Stimulated activated CD8-positive, alpha-beta memory T cell treated with anti-CD3 and anti-CD28 coated beads, Interleukin-4, amount 100 ng/mL, for 1 hour (primary cell): ENCODE measurements at places on chromosomes 2 and 18.

DNA sequence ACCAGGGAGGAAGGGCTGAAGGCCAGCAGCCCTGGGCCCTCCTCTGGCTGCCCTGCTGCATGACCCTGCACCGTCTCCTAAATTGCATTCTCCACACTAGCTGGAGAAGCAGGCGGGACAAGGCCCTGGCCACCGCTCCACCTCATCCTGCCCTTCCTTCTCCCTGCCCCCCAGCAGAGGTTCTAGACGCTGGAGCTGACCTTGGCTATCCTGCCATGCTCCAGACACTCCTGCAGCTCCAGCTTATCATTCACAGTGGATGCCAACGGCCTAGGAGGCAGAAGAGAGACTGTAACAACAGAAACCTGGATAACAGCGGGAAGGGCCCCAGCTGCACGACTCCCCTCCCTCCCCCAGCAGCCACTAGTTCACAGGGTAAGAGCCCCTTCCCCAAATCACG, 68.4 kb upstream of the POMC start:
- DNase-seq: no peak

DNA sequence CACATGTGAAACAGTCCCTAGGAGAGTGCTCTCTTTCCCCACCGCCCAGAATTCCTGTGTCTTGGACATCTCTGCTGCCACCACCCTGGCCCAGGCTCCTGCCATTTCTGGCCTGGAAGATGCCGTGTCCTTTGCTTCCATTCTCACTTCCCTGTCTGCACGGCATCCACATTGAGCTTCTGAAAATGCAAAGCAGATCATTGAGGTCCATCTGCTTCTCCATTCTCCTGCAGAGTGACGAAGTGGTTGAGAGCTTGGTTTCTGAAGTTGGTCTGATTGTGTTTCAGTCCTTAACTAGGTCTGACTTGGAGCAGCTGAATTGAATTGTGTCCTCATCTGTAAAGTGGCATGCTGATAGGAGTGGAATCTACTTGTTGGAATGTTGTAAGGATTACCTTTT, 98.7 kb upstream of the MGAT5 start:
- DNase-seq: no peak

DNA sequence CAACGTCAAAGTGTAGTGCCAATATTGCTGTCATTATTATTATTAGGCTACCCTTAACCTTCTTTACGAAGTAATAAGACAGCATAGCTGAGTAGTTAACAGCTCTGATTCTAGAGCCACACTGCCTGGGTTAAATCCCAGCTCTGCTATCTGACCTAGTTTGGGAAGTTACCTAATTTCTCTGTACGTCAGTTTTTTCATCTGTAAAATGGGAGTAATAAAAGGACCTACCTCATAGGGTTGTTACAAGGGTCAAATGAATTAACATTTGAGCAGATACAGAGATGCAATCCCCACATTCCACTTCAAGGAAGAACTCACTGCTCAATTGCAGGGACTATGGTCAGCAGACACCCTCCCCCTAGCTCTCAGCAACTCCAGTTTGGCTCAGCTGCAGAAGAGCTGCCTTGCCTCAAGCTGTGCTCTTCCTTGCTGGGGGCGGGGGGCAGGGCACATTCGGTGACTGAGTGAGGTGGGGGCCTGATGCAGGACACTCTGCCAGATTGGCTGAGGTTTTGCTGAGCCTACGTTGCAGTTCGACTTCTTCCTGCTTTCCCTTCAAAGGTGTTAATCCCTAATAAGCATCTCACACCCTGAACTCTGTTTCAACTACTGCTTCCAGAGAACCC, 11.0 kb upstream of the LGALSL start:
- no peak for DNase-seq

DNA sequence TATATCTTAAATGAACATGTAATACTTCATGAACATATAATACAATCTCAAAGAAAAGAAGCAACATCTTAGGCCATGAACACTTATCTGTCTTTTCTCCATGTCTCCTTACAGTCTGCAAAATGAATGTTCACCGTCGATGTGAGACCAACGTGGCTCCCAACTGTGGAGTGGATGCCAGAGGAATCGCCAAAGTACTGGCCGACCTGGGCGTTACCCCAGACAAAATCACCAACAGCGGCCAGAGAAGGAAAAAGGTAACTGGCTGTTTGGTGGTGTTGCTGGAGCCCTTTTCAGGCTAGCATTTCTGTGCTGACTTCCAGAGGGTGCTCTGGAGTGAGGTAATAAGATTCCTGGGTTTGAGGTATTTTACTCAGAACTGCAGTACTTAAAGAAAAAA, 295.9 kb upstream of the EPAS1 start:
- DNase-seq: no peak

DNA sequence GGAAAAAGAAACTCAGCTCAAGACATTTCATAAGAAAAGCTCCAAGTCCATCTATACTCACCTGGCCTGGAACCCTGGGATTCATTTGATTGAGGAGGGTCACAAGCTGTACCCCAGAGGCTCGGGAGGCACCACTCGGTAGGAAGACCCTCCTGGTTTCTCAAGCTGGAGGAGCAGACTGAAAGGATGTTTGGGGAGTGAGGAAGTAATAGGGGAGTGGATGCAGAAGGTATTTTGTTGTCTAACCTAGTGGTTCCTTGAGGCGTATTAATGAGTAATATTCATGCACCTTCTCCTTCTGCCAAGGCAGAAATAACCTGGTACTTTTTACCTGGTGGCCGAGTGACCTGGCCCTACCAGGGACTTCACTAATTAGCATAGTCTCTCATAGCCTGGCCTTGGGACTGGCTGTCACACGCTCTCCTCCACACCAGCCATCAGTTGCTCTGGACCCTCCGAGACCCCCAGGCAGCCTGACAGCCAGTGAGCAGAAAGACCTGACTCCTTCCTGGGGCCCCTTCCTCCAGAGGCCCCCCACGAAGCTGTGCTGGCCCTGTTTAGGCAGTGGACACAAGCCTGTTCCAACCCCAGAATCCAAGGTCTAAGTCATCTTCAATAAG, 161.4 kb downstream of the BCL2 start:
- DNase-seq: no peak

DNA sequence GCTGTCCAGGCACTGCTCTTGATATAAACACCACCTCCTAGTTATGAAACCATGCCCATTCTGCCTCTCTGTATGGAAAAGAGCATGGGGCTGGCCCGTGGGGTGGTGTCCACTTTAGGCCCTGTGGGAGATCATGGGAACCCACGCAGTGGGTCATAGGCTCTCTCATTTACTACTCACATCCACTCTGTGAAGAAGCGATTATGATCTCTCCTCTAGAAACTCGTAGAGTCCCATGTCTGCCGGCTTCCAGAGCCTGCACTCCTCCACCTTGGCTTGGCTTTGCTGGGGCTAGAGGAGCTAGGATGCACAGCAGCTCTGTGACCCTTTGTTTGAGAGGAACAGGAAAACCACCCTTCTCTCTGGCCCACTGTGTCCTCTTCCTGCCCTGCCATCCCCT, 15.9 kb downstream of the EMX1 start:
- no peak for DNase-seq

GRCh38 chr2:159600752-159601151, 15.6 kb downstream of the BAZ2B start:
- DNase-seq: no peak

- no peak for DNase-seq
Observed at GRCh38 chr18:48844271-48844670, 106.5 kb downstream of the SMAD7 start.

- DNase-seq: no peak
Observed at GRCh38 chr2:28895189-28895893, 874 bp downstream of the WDR43 start.

- DNase-seq: no peak
Observed at GRCh38 chr2:31151501-31151900, 13.3 kb upstream of the GALNT14 start.

GRCh38 chr2:98698896-98699295, 32.0 kb downstream of the MGAT4A start:
- DNase-seq: no peak

DNA sequence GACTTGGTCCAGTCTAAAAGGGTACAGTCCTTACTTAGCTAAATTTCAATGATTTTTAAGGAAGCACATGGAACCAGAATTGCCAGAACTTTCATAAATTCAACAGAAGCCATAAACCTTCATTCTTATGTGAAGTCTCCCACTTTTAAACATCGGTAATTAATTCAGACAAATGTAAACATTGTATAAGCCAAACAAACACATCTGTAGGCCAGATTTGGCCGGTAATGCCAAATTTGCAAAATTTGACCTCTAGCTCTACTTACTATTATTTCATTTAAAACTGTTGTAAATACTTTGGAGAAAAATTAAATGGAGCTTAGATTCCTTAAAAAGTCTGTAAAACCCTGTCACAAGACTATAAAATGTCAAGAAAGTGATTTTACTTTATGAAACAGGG, 83.2 kb upstream of the GALNT5 start:
- no peak for DNase-seq

DNA sequence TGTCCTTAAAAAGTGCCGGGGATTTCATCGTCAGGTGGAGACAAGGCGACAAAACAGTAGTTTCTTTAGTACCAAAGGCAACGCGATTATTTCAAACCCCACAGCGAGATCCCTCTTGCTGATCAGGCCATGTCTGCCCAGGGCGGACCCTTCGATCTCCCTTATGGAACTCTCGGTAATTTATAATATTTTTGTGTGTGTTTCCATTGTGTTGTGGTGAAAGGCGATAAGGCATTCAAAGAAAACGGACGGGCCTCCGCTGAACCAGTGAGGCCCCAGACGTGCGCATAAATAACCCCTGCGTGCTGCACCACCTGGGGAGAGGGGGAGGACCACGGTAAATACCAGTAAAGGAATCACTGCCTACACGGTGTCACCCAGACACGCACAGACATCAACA, 1.4 kb upstream of the GAD1 start:
- no peak for DNase-seq

DNA sequence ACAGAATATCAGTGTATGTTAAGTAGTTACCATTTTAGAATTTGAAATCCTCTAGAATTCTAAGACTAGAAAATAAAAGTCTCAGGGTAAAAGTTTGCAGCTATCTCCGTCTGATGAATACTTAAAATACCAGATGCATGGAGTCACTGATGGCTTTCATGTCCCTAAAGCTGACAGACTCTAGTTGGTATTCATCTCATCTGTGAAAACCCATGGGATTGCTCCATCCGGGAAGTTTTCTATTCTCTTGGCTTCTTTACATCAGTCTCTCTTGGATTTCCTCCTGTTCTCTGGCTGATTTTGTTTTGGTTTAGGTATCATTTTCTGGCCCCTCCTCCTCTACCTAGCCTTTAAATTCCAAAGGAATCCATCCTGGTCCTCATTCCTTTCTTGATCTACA, 465.6 kb upstream of the POU3F3 start:
- no peak for DNase-seq

- no peak for DNase-seq
Observed at GRCh38 chr2:171858397-171858958, 35.6 kb downstream of the SLC25A12 start.

GRCh38 chr2:161423421-161424393, 7.6 kb downstream of the TBR1 start:
- no peak for DNase-seq

GRCh38 chr2:208142240-208142924, 3.6 kb downstream of the CRYGB start:
- DNase-seq: no peak

GRCh38 chr2:138058427-138058826, 94.2 kb downstream of the HNMT start:
- no peak for DNase-seq

- no peak for DNase-seq
Observed at GRCh38 chr2:207993151-207993763, 32.1 kb downstream of the PLEKHM3 start.
